ENCODE measurements at places on chromosomes 1 and 21.

- DNase-seq, result peak; percentile 56
These were observed 637.3 kb downstream of the MATN1 start for GRCh38 chr1:30085811-30086770.

- no peak for DNase-seq
These were observed 38.0 kb downstream of the PTPN14 start for GRCh38 chr1:214513394-214513793.

GRCh38 chr1:54297596-54298283 is 97.8 kb downstream of the MRPL37 start:
- DNase-seq, result no peak

- DNase-seq, result no peak
These were observed 31.7 kb upstream of the COG2 start for GRCh38 chr1:230610589-230610988.

DNA sequence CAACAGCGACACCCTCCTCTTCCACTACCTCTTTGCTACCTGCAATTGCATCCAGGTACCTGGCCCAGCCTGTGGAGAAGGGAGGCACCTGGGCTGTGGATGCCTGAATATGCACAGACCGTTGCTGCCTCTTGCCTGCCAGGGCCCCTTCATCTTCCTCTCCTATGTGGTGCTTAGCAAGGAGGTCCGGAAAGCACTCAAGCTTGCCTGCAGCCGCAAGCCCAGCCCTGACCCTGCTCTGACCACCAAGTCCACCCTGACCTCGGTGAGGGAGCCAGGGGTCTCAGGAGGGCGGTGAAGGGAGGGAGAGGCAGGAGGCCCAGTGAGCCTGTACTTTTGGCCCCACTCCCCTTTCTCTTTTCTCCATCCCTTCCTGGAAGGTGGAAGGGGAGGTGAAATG is 11.5 kb downstream of the PSRC1 start:
- DNase-seq, result no peak

DNA sequence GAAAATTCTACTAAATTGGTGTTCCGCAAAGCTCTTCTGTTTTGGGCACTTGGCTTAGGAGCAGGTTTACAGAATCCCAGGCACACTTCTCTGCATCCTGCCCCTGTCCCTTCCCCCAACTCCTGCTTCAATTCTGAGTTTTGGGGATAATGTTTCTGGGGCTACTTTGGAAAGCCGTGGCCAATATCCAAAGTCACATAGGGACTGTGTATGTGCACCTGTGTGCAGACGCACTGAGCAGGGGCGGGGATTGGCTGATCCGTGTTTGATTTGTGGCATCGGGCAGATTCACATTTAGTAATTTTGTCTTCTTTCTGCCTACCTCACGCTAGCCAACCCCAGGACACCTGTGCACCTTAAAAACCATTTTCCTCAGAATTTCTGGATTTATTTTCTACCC is 491.9 kb downstream of the SIPA1L2 start:
- no peak for DNase-seq
